GM12865 (cell line): ENCODE measurements at places on chromosomes 5 and 9.

DNA sequence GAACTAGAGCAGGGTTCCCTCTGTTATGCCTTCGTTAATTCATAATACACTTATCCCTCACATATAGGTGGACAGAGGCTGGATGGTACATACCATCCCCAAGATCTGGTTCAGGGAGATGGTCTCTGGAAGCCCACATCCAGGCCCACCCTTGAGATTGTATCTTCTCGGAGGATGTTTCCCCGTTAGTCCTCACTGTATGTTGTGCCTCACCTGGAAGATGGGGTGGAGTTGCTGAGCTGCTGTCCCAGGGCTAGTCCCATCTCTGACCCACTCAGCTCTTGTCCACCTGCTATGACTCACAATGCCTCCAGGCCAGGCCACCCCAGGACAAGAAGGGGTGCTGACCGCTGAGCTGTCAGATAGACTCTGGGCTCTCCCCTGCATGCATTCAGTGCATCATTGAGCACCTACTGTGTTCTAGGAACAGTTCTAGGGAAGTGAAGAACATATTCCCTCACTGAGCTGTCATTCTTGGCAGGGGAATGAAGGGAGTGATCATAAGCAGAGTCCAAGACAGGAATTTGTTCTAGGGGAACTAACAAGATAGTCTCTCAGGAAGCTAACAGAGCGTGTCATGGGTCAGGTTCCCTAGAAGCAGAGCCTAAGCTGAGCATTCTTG is at the start of gene CBY3:
TSS of gene CBY3 (minus strand) at position 255 of the 622 bp plus-strand sequence. CDS start at position 139, 116 bp downstream.
- DNase-seq: no peak

- no peak for DNase-seq
Measured at GRCh38 chr5:144276034-144276822, 105.6 kb downstream of the KCTD16 start.

- no peak for DNase-seq
Measured at GRCh38 chr5:37717613-37718431, 122.0 kb downstream of the GDNF start.

- no peak for DNase-seq
Measured at GRCh38 chr5:87877495-87877894, 391.1 kb downstream of the TMEM161B start.

DNA sequence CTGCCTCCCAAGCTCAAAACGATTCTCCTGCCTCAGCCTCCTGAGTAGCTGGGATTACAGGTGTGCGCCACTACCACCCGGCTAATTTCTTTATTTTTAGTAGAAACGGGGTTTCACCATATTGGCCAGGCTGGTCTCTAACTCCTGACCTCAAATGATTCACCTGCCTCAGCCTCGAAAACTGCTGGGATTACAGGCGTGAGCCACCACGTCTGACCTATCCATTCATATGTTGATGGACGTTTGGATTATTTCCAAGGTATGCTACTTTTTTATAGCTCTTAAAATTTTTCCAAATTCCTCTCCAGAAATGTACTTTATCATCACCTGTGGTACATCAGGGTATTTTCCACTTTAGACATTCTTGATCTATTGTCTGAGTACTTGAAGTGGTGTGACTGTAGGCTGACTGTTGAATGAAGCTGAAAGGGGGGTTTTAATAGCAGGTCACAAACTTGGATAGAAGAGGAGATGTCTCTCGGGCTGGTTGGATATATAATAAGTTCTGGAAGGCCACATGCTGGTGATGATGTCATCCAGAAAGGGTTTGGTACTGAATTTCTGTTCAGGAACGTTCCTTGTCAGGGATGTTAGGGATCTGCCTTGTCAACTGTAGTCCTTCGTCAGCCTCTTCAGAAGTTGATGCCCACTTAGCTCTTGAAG is 7.4 kb downstream of the CTNNA1 start:
- DNase-seq: no peak

DNA sequence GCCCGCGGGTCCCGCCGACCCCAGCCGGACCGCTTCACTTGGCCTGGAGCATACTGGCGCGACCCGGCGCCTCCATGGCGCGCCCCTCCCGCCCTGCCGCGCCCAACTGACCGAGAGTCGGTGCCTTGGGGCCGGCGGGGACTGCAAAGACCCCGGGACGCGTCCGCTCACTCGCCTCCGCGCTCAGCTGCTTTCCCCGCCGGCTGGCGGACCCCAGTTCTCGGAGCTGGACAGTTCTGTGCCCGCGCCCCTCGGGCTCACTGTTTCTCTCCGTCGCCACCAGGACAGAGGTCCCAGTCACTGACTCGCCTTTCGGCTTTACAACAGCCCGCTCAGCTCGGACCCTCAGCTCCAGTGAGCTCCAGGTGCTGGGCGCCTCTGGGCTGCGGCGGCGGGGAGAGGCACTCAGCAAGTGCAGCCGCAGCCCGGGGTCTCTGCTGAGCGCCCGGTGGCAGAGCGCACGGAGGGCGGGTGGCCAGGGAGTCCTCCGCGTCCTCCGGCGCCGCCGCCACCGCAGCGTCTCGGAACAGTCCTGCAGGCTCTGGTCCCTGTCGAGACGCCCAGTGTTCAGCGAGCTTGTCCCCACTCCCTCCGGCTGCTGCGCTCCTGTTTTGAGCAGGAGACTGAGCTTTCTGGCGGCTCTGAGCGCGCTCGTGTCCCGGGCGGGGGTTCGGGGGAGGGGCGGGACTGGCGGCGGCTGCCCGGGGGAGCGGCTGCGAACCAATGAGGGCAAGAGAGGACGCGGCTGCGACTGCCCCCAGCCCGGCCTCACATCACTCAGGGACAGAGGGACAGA is at the start of gene SMIM32:
TSS of gene SMIM32 (minus strand) at position 637 of the 796 bp plus-strand sequence. CDS start 638 bp downstream, outside the sequence.
- no peak for DNase-seq

GRCh38 chr5:118597543-118597942 is 390.8 kb downstream of the DTWD2 start:
- no peak for DNase-seq

DNA sequence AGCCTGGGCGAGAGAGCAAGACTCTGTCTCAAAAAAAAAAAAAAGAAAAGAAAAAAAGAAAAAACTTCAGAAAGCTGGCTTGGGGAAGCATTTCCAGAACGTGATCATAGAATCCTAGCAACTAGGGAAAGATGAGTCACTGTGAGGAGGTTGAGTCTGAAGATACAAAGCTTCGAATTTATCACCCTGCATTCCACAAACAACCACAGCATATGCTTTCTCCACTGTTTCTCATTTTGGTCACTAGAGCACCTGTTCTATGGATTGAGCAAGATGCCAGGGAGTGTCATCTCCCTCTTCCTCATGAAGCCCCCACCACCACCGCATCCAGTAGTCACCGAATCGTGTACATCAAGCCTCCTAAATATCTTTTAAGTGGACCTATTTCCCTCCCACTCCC is 37.9 kb downstream of the SEMA5A start:
- no peak for DNase-seq

DNA sequence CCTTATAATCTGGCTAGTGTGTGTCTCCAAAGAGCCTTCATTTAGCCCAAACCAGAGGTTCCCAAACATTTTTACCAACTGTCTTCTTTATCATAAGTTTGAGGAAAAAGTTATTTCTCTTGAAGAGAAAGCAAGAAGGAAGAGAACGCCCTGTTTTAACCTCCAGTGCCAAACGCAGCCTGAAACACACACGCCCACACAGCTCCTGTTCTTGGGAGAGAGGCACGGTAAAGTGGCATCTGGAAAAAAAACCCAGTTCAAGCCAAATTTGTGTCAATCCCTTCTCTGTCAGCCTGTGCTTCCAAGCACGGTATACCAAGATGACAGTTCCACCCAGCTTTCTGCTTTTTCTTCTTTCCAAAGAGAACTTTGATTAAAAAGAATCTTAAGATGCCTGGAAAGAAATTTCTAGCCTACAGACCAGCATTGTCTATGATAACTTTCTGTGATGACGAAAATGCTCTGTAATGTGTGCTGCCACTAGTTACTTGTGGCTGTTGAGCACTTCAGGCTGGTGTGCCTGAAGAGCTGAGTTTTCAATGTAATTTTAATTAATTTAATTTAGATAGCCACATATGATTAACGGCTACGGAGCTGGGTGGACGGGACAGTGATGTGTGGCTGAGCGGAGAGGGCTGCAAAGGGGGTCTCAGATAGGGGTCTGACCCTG is 62.3 kb downstream of the ACER2 start:
- DNase-seq: no peak
